ENCODE measurements at places on chromosomes 3 and 15. TPM values are rescaled to one million over a fixed set of nuclear protein-coding genes. Genes with fewer than 3 reads are reported as not detected.
A peak's percentile ranks its signal among the peaks of the same experiment; 100 is the strongest.

GOLGA8K gene
- total RNA-seq: 1.5 TPM

LDHAL6B gene
- total RNA-seq: not detected

- no peak for DNase-seq
Observed at GRCh38 chr15:36977659-36978058, 122.7 kb downstream of the MEIS2 start.

IL20RB gene
- 3.5 TPM for total RNA-seq

GPR27 gene
- total RNA-seq: not detected

DNA sequence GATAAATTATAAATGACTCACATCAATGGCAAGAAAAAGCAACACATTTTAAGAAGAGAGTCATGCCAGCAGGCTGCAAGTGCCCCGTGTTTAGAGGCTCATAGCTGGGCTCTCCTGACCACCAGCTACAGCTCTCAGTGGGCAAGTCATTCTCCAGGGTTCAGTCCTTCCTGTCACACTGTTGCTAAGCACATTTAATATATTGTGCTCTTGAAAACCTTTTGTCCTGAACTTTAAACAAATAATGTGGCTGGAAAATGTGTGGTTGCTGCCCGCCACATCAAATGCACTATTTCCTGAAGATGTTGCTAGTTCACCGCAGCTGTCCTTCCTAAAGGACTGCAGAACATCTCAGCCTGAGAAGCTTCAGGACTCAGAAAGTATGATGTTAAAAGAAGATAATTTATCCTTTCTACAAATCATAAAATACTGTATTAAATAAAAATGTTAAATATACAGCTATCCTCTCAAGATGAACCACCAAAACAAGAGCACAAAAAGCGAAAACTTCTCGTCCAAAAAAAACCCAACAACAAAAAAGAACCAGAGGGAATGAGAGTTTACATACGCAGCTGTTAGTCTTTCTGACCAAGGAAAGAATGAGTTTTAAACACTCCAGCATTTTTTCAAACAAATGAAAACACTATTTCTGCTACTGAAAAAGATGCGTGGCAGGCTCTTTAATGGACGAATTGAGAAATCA lies 951 bp downstream of the TARS3 start:
- no peak for DNase-seq

DNA sequence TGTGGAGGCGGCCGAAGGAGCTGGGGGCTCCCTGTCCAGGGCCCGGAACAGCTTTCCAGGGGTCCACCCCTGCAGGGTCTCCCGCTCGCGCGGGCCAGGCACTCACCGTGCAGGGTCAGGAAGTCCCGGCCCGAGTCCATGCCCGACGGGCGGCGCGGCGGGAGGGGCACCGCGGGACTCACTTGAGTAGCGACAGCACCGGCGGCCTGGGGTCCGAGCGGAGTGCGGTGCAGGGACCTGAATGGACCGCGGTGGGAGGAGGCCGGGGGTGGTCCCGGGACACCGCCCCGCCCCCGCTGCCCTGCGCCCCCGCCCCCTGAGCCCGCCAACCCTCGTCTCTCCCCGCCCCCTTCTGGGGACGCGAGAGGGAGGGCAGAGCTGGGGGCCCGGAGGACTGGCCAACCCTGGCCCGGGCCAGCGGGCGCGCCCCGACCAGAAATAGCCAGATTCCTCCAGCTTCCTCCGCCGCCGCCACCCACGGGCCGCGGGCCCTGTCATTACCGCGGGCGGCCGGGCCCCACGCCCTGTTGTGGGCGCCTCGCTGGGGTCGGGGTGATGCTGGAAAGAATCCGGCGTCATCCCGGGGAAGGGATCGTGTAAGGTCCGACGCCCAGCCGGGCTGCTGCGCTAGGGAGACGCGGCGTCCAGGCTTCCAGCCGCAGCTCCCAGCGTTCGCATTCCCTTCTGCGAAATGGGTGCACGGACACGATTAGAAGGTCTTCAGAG lies at the start of gene PLCD1:
Gene PLCD1 (minus strand): TSS at position 243 of the 726 bp plus-strand sequence. CDS start 103 bp downstream, at position 140.
- DNase-seq: peak; percentile 39

DNA sequence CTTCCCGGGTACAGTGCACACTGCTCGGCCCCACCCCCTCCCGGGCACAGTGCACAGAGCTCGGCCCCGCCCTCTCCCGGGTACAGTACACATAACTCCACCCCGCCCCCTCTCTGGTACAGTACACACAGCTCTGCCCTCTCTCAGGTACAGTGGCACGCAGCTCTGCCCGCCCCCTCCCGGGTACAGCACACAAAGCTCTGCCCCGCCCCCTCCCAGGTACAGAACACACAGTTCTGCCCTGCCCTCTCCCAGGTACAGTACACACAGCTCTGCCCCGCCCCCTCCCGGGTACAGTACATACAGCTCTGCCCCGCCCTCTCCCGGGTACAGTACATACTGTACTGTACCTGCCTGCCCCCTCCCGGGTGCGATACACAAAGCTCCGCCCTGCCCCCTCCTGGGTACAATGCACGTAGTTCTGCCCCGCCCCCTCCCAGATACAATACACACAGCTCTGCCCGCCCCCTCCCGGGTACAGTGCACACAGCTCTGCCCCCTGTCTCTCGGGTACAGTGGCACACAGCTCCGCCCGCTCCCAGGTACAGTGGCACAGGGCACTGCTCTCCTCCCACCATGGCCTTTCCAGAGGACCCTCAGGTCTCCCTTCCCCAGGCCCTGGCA lies 16.4 kb upstream of the PRR20G start:
- no peak for DNase-seq

Data from naive thymus-derived CD4-positive, alpha-beta T cell (primary cell).